AG08396 (cell line): ENCODE measurements at places on chromosomes 11 and 22.

DNA sequence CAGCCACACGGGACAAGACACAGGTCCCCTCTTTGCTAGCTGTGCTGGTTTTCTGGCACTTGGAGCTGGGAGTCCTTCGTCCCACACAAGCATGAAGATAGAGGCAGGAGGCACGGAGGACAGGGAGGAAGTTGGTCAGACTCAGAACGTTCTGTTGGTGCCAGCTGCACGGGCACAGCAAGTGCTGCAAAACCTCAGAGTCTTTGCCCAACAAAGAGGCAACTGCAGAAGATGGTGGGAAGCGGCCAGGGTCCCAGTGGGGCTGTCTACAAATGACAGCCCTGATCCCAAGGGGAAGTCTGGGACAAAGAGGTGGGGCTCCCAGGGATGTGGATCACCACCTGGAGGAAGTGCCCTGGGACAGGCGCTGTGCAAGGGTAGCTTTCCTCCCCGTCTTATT is 9.4 kb upstream of the OSM start:
- DNase-seq = no peak

DNA sequence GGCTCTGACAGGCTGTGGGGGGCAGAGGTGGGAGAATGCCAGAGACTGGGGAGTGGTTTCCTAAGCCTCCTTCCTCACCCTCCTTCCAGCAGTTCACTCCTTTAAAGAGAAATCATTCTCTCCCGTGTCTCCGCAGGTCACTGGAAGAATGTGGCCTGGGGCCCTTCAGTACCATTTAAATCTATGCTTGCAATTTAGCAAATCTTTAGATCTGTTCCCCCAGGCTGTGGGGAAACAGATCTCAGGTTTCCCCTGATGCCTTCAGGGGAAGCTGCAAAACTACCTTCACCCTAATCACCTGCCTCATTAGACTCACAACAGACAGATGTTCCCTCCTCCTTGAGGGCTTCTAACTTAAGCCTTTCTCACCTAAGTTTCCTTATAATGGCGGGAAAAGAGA is 55.3 kb downstream of the KIRREL3 start:
- no peak for DNase-seq

GRCh38 chr22:23398701-23399366 is 181.3 kb downstream of the IGLL1 start:
- no peak for DNase-seq

DNA sequence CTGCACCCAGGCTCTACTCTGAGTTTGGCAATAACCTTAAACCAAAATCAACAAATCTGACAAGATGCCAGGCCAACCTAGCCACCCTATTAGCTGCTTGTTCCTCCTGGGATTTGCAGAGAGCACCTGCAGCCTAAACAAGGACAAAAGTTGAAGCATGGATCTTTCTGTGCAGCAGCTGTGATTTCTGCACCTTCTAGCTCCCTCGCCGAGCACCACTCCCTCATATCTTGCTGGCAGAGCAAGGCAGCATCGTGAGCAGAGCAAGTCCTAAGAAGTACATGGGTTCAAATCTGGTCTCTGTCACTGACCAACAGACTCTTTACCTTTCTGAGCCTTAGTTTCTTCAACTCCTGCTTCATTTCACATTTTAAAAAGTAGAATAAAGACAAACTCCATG is 38.3 kb downstream of the MORC2 start:
- DNase-seq = no peak

DNA sequence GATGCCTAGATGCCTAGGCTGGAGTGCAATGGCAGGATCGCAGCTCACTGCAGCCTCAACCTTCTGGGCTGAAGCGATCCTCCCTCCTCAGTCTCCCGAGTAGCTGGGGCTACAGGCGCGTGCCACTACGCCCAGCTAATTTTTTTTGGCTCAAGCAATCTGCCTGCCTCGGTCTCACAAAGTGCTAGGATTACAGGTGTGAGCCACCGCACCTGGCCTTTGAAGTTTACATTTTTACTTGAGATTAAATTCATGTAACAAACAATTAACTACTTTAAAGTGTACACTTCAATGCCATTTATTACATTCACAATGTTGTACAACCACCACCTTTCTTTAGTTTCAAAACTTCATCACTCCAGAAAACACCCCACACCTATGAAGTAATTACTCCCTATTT is 3.5 kb upstream of the FOSL1 start:
- no peak for DNase-seq

DNA sequence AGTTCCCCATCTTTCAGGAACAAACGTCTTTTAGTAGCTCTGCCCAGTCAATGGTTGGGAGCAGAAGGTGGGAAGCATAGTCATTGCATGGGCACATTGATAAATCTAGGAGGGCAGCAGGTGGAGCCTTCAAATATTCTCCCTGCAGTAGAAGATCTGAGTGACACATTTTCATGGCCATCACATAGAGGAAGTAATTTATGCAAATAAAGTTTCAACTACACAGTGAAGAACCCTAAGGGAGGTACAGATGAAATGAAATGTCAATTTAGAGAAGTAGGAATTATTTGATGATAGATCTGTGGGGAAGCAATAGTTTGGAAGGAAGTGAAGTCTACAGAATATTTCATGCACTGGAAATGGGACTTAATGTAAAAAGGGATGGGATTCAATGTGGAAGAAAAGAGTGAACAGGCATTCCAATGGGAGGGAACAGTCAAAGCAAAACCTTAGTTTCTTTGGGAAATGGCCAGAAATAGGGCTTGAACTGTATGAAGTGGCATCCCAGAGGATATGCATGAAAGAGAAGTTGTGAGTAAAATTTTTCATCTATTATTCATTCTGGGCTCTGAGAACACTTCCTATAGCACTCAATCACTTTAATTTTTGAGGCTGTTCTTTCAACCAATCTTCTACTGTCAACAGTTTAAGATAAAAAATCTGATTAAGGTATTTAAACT is 256.2 kb upstream of the LUZP2 start:
- no peak for DNase-seq

DNA sequence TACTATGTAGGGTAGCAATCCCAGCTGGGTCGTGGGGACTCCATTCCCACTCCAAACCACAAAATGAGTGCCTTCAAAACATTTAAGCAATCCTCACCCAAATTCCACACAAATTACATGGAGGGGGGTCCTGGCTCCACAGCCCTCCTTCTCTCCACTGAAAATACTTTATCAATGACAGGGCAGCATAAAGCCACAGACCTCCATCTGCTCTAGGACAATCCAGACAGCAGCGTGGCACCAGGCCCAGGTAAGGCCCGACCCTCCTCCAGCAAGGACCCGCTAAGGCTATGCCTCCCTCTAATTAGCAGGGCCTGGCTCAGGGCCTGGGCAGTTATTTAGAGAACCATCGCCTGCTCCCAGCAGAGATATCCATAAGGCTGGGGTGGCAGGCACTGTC is at the start of gene PANX3:
Gene PANX3, plus strand, starts transcription at position 365 of the 400 bp plus-strand sequence. CDS start 129 bp downstream, outside the sequence.
- DNase-seq = no peak

DNA sequence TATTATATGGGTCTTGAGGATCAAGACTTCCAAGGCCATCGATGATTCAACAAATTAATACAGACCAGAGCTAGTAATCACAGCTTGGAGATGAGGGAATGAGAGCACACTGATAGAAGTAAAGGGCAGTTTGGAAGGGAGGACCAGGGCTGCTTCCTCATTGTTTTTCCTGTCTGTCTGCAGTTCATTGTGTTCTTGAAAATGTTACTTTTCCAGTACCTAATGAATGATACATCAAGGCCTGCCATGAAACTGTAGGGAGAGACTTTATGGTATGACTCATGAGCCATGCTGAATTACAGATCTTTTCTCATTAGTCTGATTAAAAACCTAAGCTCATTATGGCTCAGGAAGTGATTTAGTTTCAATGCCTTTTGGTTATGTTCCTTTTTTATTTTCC is 855.6 kb downstream of the KCNA4 start:
- no peak for DNase-seq

DNA sequence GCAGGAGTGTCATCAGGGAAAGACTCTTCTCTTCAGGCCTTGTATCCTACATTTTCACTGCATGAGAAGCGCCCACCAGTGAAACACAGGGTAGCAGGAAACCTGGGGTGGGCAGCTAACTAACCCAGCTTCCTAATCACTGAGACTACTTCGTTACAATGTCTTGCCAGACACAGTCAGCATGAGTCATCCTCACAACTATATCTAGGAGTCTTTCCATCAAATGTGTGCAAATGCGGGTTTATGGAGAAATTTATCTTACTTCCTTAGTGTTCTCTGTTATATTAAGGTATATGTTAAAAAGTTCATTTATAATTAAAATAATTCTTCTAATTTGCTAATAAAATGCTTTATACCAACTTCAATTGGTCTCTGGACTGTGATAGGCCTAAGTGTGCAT is 79.9 kb upstream of the RAB1B start:
- DNase-seq = peak; percentile 30

DNA sequence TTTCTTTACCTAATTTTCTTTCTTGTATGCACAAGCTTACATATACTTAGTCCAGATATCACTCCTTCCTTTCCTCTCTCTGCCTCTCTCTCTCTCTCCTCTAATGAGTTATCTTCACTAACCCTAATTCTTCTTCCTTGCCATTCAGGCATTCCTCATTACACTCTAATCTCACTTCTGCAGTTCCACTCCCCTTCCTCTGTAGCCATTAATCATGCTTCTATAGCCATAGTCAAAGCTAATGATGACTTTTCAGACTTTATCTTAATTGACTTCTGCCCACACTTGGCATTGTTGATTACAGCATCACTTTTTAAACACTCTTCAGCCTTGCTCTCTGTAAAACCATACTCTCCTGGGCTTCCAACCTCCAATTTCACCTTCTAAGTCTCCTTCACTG is 35.3 kb upstream of the SC5D start:
- no peak for DNase-seq

DNA sequence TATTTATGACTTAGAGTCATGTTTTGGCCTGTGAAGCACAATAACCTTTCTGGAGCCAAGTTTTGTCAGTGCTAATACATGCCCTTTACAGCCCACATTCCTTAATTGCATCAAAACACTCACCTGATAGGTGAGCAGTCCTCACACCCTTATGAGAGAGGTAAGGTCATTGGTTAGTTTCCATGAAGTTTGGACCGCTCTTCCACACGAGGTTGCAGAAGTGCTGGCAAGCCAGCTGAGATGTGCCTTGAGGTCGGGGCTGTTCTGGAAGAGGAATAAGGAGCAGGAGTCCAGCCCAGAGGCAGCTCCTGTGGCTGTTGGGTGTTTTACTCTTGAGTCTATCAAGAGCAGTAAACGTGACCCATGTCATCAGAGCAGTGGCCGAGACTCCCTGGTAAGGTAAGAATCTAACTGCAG is 76.3 kb downstream of the CYB5R2 start:
- DNase-seq = no peak

GRCh38 chr11:69536406-69536805 is 54.9 kb downstream of the LINC01488 start:
- no peak for DNase-seq

- DNase-seq = peak; percentile 59
Measured at GRCh38 chr11:43518408-43519160, 159.9 kb downstream of the TTC17 start.

DNA sequence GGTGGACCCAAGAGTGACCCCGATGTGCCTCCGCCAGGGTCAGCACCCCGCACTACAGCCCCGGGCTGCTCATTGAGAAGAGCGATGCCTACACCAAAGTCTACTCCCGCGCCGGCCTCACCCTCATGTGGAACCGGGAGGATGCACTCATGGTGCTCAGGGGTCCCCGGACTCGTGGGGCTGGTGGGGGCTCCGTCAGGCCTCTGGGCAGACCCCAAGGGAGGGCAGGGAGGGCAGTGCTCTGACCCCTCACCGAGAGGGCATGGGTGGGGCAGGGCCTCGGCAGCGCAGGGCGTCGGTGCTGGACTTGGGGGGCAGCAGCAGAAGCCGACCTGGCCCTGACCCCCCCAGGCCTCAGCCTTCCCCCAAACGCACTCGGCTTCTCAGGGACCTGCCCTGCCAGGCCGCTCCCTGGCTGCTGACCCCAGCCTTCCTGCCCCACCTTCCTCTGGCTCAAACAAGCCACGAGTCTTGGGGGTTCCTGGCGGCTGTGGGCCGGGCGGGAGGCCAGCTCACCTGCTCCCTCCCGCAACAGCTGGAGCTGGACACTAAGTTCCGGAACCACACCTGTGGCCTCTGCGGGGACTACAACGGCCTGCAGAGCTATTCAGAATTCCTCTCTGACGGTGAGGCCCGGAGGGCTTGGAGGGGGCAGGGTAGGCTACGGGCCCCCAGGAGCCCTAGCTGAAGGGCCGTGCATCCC is 2.9 kb downstream of the MUC2 start:
- DNase-seq = no peak

DNA sequence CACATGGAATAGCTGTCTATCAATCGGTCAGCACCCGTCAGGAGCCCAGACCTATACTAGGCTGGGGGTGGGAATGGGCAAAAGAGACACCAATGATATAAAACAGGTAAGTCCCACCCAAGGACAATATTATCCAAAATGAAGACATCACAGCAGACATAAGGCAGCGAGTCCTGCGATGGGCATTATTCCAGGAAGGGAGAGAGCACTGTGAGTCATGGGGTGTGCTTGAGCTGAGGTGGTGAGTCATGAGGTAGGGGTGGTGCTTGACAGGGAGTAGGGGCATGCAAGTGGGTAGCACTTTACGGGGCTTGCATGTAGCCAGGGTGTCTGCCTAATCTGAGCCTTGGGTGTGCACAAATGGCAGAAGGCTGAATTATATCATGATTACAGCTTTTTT is 605.0 kb upstream of the CADM1 start:
- peak; percentile 24 for DNase-seq

DNA sequence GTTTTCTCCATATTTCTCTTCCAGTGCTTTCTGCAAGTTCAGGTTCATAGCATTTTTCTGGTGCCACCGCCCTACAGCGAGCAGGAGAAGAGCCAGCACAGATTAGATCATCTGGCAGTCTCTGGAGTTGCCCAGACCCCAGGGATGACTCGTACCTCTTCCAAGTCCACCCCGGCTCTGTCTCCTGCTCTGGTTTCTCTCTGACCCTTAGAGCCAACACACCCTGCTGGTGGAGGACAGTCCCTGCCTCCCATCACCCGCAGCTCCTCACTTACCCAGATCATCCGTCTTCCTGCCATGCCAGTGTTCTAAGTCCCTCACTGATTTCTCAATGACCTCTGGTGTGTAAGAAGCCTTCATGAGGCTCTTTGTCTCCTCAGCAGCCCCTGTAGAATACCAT is 28.0 kb downstream of the TST start:
- no peak for DNase-seq

DNA sequence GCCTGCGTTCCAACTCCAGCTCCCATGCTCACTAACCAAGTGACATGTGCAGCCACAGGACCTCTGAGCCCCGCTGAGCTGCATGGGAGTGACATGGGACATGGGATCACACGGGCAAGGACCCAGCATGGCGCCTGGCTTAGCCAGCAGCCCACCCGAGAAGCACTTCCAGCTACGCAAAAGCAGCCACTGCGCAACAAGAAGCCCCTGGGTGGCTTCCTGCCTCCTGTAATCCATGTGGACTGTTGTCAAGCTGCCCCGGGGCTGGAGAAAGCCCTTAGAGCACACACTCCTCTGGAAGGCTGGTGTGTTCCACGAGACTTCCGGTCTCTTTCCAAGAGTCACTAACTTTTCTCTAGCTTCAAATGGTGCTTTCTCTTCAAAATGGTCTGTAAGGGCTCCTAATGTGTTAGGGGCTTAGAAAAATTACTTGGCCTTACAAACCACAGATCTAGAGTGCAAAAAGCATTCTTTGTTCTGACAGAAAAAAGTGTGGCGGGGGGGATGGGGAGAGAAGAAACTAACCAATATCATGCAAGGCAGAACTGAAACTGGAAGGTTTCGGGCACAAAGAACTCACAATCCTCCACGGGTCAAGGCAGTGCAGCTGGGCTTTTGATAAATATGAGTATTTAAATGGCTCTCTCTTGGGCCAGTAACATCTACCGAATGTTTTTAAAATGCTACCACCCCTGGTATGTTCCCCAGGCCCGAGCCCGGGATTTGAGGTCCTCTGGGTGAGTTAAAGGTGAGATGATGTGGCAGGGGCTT is 5.5 kb downstream of the C11orf24 start:
- DNase-seq = no peak

GRCh38 chr11:72085621-72086351 is 5.1 kb downstream of the LRRC51 start:
- no peak for DNase-seq
